Inflammatory macrophage (primary cell): ENCODE measurements at places on chromosomes 1 and 21.

- no peak for DNase-seq
Measured at GRCh38 chr1:43565600-43566360, 35.1 kb downstream of the PTPRF start.

DNA sequence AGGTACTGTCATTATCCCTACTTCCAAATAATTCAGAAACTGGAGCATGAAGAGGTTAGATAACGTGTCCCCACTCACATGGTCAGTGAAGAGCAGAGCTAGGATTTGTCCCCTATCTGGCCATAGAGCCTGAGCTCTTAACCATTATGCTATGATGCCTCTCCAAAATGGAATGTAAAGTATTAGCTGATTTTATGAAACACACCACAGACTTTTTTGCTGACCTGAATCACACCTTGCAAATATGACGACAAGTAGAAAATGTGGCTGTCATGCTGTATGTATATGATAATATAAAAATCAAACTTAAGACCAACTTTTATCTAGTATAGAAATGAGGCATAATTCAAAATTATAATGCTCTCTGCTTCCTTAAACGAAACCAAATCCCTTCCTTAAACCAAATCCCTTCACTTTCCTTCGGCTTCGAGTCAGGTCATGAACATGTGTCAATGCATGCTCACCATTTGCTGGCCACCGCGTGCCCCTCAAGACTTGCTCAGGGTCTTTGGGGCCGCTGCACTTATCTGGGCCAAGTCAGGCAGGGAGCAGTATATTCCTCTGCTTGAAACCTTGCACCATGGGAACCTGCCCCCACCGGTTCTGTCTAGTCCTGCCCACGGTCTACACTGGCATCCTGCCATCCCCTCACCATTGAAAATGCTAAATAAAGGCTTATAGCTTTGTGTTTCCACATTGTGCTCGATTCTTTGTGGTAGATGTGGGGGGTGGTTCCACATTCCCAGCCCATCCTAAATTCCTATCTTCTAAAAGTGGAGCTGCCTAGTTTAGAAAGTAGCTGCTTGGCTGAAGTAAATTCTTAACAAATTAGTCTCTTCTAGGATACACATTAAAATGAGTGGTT lies 1.6 kb upstream of the TMCC2 start:
- no peak for DNase-seq

DNA sequence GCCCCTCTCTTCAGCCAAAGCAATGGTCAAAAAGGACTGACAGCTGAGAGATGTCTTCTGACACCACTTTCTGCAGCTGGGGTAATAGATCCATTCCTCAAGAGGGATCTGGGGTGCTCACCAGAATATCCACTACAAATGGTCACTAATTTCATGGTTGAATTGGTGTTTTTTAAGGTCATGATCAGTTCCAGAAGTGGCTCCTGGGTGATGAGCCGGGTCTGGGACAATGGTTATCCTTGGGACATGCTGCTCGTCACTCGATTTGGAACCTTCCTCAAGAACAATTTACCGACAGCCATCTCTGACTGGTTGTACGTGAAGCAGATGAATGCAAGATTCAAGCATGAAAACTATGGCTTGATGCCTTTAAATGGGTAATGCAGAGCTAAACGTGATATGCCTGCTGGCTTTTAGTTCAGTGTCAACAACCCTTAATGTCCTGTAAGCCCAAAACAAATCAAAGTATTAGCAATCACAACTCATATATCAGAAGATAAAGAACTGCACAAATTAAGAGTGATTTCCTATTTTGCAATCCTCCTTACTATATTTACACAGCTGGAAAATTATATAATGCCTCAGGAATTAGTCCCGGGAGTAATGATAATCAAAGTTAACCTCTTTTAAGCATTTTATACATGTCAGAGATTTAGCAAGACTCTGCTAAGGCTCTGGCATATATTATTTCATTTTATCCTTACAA lies 20.1 kb downstream of the FMO3 start:
- no peak for DNase-seq

DNA sequence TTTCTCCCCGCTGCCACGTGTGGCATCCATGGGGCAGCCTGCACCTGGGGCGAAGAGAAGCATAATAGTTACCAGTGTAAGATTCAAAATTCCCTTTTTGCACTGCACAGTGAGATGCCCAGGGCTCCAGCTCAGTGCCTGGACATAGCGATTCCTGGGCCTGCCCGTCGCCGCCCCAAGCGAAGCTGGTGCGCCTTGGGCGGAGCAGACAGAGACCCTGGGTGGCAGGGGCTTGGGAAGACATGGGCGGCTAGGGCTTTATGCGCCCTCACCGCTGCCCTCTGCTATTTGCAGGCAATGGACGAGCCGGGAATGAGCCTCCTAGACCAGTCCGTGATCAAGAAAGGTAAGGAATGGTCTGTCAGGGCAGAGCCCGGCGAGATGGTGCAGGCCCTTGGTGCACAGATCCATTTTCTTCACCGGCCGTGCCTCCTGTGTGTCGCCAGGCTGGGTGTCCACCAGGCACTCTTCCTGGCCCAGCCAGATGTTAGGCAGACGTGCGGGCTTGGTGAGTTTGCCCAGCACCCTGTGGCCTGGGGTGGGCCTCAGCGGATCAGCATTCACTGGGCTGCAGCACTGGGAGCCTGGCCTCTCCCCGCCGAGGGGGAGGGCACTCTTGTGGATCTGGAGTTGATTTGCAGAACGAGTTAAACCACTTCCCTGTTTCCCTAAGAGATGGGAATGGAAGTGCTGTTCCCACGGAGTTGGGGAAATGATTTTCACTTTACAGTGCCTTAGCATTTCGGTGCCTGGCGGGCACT lies 1.7 kb downstream of the TFAP2E start:
- peak; percentile 69 for DNase-seq

GRCh38 chr1:165207853-165208515 lies 148.5 kb downstream of the LMX1A start:
- DNase-seq, result no peak

- DNase-seq, result no peak
Measured at GRCh38 chr1:110667776-110668175, 7.0 kb downstream of the KCNA3 start.
